Fibroblast of lung (primary cell): ENCODE measurements at places on chromosomes 3 and 15.

DNA sequence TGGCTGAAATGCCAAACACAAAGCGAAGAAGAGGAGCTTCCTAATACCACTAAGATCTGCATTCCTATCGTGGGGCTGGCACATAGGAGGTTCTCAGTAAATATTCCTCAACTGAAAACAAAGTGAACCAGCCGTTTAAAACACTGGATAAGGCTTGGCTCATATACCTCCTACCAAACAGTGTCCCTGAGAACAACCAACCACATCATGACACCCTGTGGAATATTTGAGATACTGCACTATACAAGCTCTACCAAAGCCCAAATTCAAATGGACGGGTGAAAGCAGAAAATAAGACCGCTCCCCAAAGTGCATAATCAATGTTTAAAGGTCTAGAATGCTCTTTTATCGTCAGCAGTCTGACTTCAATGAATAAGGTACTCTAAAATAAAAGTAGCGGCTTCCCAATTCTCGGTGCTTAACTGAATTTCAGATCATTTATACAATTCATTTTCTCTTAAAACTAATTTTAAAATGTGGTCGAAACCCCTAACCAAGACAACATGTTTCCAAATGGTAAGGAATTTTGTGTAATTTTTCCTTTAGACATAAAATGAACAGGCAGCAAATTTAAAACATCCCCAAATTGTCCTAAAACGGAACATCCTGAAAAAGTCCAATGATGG, 425.8 kb downstream of the ERC2 start:
- DNase-seq = peak; percentile 58

DNA sequence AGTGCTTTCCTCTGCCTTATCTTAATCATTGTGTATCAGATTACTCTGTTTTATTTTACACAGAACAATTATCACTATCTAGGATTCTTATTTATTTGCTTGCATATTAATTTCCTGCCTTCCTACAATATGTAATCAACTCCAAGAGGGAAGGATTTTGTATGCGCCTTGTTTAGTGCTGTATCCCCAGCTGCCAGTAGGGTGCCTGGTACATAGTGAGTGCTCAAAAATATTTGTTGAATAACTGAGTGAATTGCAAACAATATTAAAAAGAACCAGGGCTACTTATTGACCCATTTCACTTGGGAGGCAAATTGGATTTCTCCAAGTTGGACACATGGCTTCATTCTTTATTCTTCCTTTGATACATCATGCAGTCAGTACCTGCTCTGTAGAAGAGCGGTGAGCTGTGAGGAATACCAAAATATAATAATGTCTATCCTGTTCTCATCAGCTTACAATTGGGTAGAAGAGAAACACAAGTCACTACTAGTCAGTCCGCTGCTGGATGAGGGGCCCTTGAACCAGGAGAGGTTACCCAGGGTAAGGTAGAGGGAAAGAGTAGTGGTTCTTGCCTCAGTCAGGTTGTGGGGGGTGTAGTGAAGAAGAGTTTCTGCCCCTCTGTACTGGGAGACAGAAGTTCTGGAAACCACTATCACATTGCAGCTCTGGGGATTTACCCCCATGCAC, 233.9 kb upstream of the ZBTB20 start:
- DNase-seq = no peak

- peak; percentile 66 for DNase-seq
These were observed 13.3 kb upstream of the THUMPD3 start for GRCh38 chr3:9349321-9350117.

DNA sequence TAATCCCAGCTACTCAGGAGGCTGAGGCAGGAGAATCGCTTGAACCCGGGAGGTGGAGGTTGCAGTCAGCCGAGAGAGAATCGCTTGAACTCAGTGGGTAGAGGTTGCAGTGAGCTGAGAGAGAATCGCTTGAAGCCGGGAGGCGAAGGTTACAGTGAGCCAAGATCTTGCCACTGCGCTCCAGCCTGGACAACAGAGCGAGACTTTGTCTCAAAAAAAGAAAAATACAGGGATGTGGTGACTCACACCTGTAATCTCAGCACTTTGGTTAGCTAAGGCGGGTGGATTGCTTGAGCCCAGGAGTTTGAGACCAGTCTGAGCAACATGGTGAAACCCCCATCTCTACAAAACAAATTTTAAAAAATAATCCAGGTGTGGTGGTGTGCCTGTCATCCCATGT, 26.8 kb downstream of the UBE2E1 start:
- DNase-seq = peak; percentile 26

DNA sequence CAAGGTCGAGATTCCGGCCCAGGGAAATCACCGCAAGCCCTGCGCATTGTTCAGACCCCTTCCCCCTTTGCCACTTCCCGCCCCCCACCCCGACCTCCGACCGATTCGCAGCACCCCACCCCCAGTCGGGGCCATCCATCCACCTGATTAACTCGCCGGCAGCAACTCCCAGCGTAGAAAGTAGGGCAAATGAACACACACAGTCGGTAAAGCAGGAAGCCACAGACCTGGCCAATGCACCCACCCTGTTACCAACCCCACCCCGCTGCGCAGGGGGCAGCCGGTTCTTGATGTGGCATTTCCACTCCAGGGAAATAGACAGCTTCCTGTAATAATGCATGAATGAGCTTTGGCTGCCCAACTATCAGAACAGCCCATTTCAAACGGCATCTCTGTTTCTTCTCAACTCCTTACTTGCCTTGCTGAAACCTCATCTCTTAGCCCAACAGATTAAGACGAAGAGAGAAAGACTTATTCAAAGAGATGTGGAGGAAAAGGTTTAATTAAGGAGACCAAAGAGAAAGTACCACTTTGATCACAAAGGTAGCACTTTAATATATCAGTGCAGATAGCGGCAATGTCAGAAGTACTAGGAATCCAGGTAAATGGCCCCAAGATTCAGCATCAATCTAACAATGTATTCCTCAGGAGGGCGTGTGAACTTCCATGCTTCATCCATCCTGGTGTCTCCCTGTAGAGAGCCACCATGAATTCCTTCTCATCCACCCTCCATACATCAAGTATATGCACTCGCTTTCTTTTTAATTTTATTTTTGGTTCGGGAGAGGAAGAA, 1.9 kb downstream of the TNIK start:
- peak; percentile 6 for DNase-seq

DNA sequence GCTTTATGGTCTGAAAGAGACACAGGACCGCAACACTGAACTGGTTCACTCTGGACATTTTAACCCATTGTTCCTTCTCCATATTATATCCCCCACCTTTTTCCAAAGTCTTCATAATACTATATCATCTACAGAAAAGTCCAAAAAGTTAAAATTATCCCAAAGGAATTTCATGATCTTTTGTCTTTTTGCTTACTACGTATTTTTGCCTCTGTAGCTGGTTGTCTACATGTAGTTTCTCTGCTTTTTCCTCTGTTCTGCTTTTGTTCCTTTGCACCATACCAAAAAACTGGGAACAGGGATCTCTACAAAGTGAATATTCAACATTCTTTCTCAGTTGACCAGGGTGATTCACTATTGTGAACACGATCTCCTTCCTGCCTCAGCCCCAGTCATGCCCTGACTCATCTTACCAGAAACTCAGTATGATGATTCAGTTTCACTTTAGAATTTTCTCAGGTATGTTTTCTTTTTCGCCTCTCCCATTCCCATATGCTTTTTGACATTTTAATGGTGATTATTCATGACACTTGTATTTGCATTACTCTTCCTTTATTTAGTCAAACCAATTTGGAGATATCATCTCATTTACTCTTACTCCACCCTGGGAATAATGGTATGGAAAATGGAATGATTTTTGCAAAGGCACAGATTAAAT, 14.5 kb downstream of the EMC4 start:
- DNase-seq = peak; percentile 74

GRCh38 chr3:146203776-146204175, 42.8 kb upstream of the PLOD2 start:
- DNase-seq = no peak

- DNase-seq = no peak
These were observed 39.8 kb downstream of the SQOR start for GRCh38 chr15:45674677-45675076.

- no peak for DNase-seq
These were observed 43.1 kb downstream of the SAMMSON start for GRCh38 chr3:70042641-70043040.

DNA sequence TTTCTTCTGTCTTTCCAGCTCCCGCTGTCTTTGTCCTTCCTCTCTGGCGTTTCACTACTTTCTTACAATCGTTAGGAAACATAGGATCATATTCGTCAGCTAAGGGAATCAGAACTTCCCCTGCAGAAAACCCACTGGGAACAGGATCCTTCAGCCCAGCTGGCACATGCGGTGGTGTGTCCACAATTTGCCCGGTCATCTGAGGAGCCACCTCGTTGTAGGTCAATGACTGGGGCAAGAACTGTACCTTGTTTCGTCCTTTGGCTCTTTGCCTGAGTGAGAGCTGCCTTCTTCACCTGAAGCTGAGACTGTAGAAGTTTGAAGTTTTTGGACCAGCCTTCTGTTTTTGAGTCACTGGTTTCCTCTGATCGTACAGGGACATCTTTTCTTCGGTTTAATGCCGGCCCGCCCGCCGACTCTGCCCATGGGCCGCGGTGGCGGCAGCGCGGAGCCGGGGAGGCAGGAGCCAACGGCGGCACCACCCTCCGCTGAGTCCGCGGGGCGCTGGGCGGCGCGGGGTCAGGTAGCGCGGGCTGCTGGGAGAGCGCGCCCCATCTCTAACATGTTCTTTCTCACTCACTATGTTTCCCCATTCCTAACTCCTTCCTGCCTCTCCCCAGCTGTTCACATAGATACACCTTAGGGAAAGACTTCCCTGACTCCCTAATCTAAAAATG, 214.1 kb upstream of the NANOGP8 start:
- no peak for DNase-seq

DNA sequence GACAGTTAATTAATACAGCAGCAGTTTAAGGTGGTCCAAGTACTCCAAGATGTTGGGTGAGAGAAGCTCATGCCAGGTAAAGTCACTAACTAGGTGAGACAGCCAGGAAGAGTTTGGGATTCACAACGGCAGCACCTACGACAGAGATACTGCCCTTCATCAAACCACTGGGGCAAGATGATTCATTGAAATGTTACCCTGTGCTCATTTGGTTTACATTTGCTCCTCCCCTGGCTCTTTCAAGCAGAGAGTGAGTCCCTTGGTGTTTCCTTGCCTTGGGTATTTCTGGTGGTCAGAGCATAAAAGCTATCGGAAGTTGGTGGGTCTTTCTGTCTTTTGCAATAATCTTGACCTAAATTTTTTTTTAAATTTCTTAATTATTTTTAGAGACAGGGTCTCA, 19.9 kb upstream of the PDE8A start:
- DNase-seq = peak; percentile 49

DNA sequence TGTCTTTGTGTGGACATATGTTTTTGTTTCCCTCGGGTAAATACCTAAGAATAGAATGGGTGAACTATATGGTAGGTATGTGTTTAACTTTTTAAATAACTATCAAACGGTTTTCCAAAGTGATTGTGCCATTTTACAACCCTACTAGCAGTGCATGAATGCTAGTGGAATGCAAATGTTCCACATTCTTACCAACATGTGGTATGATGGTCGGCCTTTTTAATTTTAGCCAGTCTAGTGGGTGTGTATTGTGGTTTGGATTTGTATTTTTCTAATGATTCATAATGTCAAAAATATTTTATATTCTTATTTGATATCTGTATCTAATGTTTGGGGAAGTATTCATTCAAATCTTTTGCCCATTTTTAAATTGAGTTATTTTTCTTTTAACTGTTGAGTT, 68.2 kb upstream of the SMAD3 start:
- peak; percentile 62 for DNase-seq

- DNase-seq = peak; percentile 19
These were observed 553.8 kb downstream of the MAGI1 start for GRCh38 chr3:65484964-65485363.

GRCh38 chr3:58487140-58487886, 4.6 kb upstream of the KCTD6 start:
- peak; percentile 55 for DNase-seq

- DNase-seq = no peak
These were observed 1.6 kb upstream of the GBE1 start for GRCh38 chr3:81763001-81763400.

GRCh38 chr3:151871639-151872468, 1.6 kb upstream of the SUCNR1 start:
- no peak for DNase-seq

GRCh38 chr15:74643665-74644204, 28.1 kb downstream of the CLK3 start:
- DNase-seq = no peak

GRCh38 chr3:65641777-65642176, 396.9 kb downstream of the MAGI1 start:
- no peak for DNase-seq
